ENCODE measurements at places on chromosomes 5 and 9.

DNA sequence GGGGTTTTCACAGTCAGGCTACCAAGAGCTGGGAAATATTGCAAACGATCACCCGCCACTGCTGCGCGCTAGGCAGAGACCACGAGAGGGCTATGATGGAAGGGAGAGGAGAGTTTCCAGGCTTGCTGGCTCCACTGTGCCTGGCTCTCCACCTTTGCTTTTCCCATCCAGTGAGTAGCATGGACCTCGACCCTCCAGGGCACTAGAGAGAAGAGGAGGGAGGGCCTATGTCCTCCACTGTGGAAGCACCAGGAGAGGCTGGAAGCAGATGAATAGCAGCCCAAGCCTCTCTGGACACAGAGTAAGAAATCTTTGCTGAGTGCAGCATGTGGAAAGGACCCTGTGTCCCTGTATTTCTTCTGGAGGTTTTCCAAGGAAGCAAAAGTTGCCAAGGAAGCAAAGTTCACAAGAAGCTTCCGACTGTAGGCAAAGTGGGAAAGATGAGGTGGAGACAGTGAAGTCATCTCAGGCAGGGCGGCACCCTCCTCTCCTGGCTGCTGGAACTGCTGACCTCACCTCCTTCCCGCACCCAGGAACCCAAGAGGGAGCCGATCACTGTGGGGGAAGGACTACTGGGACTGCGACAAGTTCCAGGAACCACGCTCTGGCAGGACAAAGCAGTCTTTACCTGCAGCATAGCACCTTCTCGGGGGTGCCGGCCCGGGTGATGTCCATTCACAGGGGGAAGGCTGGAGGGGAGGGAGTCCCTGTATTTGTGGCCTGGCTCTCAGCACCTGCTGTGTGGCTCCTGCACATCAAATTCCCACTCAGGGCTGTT lies 79.6 kb downstream of the CSNK1A1 start:
- DNase-seq: no peak

DNA sequence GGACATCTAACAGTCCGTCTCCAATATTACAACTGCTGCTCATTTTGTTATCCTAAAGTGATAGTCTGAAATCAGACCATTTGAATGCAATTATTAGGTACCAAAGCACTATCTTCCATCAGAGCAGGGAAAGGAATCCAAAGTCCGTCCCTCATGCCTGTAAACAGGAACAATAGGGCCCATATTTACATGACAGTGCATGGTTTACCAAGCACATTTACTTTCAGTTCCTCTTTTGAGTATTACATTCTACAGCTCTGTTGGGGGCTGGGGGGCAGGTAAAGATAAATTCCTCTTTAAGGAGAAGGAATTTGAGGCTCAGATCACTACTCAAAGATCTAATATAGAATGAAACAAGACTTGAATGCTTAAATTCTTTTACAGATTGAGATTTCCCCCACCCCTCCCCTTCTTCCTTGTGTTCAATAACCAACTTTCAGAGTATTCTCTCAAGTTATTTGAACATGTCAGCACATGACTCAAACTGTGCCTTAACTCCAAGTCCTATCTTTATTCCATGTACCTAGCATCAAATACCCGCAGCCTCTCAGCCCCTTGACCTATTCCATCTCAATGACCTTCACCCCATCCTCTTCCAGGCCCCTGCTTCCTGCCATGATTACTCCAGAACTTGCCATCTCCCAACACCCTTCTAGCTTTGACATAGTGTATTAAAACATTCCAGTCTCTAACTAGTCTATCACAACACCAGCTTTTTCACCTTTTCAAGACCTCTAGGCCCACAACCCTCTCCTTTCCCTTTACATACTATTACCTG lies 71.0 kb downstream of the BRINP1 start:
- no peak for DNase-seq

- DNase-seq: no peak
Observed at GRCh38 chr5:97851036-97851435, 668.0 kb upstream of the RIOK2 start.

- no peak for DNase-seq
Observed at GRCh38 chr5:79454043-79454442, 59.9 kb downstream of the HOMER1 start.

DNA sequence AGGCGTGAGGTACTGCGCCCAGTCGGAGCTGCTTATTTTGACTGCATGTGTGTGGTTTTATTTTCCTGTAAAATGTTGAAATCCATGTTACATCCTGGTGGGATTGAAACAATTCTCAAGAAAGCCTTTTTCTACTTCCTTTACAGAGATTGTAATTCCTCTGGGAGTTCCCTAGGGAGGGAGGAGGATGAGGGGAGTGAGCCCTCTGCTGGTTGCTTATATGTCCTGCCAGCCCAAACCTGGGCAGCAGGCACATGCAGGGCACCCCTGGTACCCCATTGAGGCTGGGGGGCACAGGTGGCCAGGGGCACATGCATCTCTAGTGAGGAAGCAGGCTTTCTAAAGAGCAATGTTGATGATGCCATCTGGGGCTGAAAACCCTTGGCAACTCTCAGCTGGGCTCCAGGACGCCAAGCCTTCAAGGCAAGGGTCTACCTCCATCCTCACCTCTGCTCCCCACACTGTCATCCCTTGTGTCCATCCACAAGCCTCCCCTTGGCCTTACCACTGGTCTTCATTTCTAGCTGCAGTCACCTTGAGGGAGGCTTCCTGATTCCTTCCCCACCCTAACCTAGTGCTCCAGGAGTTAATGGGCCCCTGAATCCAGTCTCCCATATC lies 84.7 kb upstream of the TNFSF8 start:
- DNase-seq: no peak

GRCh38 chr5:178732281-178732680 lies 1.8 kb upstream of the ZNF354A start:
- DNase-seq: no peak

DNA sequence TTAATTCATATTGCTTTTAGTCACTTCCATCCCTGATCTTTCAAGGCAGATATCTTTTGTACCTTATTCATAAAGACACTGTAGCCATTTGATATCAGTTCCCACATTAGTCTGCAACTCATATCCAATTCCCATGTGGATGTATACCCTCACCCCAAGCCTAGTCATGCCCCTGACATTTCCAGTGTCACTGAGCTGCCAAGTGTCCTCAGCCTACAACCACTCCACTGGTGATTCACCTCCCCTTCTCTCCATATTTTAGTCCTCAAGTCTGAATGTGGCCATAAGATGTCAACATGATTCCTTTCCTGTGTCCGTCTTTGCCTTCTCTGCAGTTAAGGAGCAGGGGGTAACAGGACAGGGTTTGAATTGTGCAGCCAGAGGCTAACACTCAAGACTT lies 346.9 kb downstream of the RAB3C start:
- no peak for DNase-seq

DNA sequence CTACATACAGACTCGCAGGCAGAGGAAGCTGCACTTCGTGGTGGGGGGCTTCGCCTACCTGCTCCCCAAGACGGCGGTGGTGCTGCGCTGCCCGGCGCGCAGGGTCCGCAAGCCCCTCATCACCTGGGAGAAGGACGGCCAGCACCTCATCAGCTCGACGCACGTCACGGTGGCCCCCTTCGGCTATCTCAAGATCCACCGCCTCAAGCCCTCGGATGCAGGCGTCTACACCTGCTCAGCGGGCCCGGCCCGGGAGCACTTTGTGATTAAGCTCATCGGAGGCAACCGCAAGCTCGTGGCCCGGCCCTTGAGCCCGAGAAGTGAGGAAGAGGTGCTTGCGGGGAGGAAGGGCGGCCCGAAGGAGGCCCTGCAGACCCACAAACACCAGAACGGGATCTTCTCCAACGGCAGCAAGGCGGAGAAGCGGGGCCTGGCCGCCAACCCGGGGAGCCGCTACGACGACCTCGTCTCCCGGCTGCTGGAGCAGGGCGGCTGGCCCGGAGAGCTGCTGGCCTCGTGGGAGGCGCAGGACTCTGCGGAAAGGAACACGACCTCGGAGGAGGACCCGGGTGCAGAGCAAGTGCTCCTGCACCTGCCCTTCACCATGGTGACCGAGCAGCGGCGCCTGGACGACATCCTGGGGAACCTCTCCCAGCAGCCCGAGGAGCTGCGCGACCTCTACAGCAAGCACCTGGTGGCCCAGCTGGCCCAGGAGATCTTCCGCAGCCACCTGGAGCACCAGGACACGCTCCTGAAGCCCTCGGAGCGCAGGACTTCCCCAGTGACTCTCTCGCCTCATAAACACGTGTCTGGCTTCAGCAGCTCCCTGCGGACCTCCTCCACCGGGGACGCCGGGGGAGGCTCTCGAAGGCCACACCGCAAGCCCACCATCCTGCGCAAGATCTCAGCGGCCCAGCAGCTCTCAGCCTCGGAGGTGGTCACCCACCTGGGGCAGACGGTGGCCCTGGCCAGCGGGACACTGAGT lies 255.9 kb downstream of the SAXO1 start:
- no peak for DNase-seq

DNA sequence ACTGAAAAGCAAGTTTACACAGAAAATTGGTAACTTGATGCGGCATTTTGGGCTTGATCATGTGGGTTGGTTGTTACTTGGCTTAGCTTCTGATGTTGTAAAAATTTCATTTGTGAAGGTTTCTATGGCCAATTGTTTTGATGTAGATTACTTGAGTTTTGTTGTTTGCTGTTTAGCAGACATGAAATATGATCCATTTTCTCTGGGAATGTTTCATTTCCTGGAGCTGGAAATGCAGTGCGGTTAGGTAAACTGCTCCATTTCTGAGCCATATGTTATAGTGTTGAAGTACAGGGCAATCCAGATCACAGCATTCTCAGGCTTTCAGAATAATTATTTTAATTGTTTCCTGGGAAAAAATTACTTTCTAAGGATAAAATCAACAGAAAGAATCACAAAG lies 396.9 kb downstream of the ENC1 start:
- DNase-seq: no peak

DNA sequence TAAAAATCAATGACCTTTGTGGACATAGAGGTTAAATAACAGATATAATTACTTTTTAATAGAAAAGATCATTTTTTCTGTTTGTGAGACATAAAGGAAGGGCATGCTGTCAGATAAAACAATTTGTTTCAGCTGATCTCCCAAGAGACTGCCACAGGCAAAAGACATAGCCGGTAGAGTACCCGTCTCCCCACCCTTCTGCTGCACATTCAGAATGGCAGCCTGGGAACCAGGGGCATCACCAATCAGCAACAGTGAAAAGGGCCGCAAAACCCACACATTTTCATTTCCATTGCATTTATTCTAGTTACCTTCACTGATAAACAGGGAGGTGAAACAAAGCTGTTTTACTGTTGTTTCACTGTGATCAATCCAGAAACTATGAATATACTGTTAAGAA lies 357.7 kb downstream of the ARRDC3 start:
- no peak for DNase-seq

DNA sequence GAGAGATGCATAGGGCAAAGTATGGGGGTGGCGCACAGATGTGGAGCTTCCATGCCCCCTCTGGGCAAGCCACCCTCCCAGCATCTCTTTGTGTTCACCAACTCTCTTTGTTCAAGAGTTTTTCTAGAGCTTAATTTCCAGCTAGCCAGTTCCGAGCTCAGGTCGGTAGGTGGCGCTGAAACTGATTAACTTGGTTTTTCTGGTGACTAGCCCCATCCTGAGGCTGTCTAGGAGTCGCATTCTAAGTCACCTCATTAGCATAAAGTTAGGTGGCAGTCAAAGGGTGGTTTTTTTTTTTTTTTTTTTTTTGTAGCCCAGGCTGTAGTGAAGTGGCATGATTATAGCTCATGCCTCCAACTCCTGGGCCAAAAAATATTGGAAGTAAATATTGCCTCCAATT lies 476.4 kb downstream of the KDM4C start:
- DNase-seq: peak; percentile 6

- DNase-seq: no peak
Observed at GRCh38 chr9:3662671-3663070, 136.9 kb upstream of the RFX3 start.

DNA sequence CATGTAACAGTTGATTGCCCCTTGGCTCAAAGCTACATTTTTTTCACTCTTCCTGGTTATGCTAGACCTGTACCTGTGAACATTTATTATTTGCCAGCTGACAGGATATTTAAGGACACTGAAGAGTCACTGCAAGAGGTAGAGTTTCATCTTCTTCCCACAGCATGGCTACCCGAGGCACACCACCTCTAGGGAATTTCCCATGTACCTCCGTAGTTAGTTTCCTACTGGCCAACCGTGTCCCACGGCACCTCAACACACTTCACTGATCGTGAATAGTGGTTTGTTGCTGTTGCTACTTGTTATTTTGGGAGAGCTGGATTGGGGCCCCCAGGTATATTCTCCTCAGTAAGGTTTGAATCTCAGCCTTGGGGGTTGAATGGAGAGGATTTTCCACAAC lies 648.6 kb downstream of the SEMA5A start:
- DNase-seq: no peak

DNA sequence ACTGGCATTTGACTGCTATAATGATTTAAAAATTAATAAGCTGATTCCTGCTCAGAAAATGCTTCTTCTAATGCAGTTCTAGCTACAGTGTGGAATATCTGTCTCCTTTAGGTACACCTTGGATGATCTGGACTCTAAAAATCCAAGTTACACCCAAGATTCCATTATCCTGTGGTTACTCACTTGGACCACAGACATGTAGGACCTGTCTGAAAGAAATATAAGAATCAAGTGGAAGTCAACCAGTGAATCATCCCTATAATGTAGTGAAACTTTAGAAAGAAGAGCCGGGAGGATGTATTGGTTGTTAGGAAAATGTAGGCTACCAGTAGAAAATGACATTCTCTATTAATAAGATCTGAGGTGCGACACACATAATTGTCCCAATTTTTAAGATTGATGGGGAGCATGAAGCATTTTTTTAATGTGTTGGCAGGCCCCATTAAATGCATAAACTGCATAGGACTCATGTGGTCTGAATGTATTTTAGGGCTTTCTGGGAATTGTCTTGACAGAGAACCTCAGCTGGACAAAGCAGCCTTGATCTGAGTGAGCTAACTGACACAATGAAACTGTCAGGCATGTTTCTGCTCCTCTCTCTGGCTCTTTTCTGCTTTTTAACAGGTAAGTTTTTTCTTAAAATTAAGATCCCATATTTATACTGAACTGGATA lies at the start of gene SPINK6:
Gene SPINK6, plus strand, starts transcription at position 512 of the 673 bp plus-strand sequence. Its CDS starts 55 bp downstream, at position 567.
- DNase-seq: no peak

DNA sequence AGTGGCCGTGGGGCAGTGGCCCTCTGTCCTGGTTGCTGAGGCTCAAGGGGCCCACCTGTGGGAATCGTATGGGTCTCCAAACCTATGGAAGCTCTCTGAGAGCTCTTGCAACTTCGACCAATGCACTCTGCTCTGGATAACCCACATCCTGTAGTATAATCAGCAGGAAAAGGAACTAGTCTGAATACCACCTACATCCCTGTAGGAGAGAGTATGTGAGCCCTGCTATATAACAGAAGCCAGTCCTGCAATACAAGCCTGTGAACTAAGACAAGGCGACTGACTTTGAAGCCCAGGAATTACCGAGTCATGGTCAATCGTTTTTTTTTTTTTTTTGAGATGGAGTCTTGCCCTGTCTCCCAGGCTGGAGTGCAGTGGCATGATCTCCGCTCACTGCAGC lies 29.8 kb upstream of the BICD2 start:
- no peak for DNase-seq

- no peak for DNase-seq
Observed at GRCh38 chr9:14281136-14281795, 32.7 kb downstream of the NFIB start.
